A549 treated with RU486 at 1 μM for 4 hours (cell line): ENCODE measurements at places on chromosomes 4 and X. TPM values are rescaled to one million over a fixed set of nuclear protein-coding genes. Genes with fewer than 3 reads are reported as not detected.

Gene MAGED4
- total RNA-seq: 4.3 to 10.6 TPM (median 8.6 TPM) in 5 replicates

Gene MAGEB2
- not detected in 5 replicates for total RNA-seq

Gene PRDM8
- 0.23 to 0.70 TPM (median 0.54 TPM) in 5 replicates for total RNA-seq

Gene SPATA4
- total RNA-seq: 0.15 to 0.20 TPM (median 0.20 TPM) in 3 of 5 replicates, not detected in the others

Gene SORBS2
- total RNA-seq: 0.20 to 0.43 TPM in 2 of 5 replicates, not detected in the others

Gene SUPT20HL1
- total RNA-seq: not detected in 5 replicates

Gene NHS
- total RNA-seq: 2.9 to 5.9 TPM (median 5.5 TPM) in 5 replicates

Gene UGT2B10
- not detected in 5 replicates for total RNA-seq

Gene OCIAD1
- total RNA-seq: 109 to 195 TPM (median 127 TPM) in 5 replicates

Gene BEND2
- not detected in 5 replicates for total RNA-seq

Gene MSN
- total RNA-seq: 231 to 316 TPM (median 284 TPM) in 5 replicates

Gene CFAP99
- 0.07 to 0.22 TPM (median 0.15 TPM) in 4 of 5 replicates, not detected in the other for total RNA-seq

Gene SMIM43
- total RNA-seq: 0.20 to 0.37 TPM (median 0.33 TPM) in 5 replicates

Gene CBLL2
- total RNA-seq: not detected in 5 replicates

Gene MFAP3L
- total RNA-seq: 3.0 to 6.0 TPM (median 3.9 TPM) in 5 replicates

Gene NAA10
- total RNA-seq: 211 to 249 TPM (median 229 TPM) in 5 replicates

Gene PAGE1
- total RNA-seq: 0.27 TPM in 1 of 5 replicates, not detected in the others

Gene GAGE12J
- not detected in 5 replicates for total RNA-seq

Gene FGFBP1
- 3.7 to 4.5 TPM (median 4.3 TPM) in 5 replicates for total RNA-seq

Gene OPRPN
- not detected in 5 replicates for total RNA-seq

Gene TRIML2
- total RNA-seq: 58.0 to 89.4 TPM (median 61.4 TPM) in 5 replicates

Gene SHROOM3
- 3.7 to 6.8 TPM (median 5.9 TPM) in 5 replicates for total RNA-seq

Gene DRD5
- not detected in 5 replicates for total RNA-seq

Gene TMA16
- 20.7 to 42.8 TPM (median 27.5 TPM) in 5 replicates for total RNA-seq

Gene MRPL1
- total RNA-seq: 13.7 to 24.1 TPM (median 22.8 TPM) in 5 replicates

Gene STPG2
- total RNA-seq: not detected in 5 replicates

Gene CRLF2
- total RNA-seq: 1.3 to 1.8 TPM (median 1.5 TPM) in 5 replicates

Gene CCSER1
- not detected in 5 replicates for total RNA-seq

Gene FAM184B
- 0.03 to 0.05 TPM (median 0.03 TPM) in 4 of 5 replicates, not detected in the other for total RNA-seq

Gene CT45A10
- total RNA-seq: 0.13 to 0.56 TPM (median 0.33 TPM) in 3 of 5 replicates, not detected in the others

Gene SLC9B1
- 0.10 TPM in 1 of 5 replicates, not detected in the others for total RNA-seq

Gene PDLIM3
- total RNA-seq: 0.08 to 0.24 TPM (median 0.18 TPM) in 5 replicates

Gene NMU
- total RNA-seq: 0.54 to 0.74 TPM (median 0.63 TPM) in 4 of 5 replicates, not detected in the other

Gene SPANXA2
- 0.22 TPM in 1 of 5 replicates, not detected in the others for total RNA-seq

Gene METAP1
- 40.8 to 59.7 TPM (median 49.2 TPM) in 5 replicates for total RNA-seq

Gene SSX2B
- total RNA-seq: not detected in 5 replicates

Gene SPIN2A
- 0.08 to 0.15 TPM (median 0.14 TPM) in 3 of 5 replicates, not detected in the others for total RNA-seq

Gene GALNT7
- total RNA-seq: 25.4 to 32.0 TPM (median 28.2 TPM) in 5 replicates
